ENCODE measurements at places on chromosomes 5 and 9. TPM values are rescaled to one million over a fixed set of nuclear protein-coding genes. Genes with fewer than 3 reads are reported as not detected.

Gene SNCAIP
- 5.7 TPM for total RNA-seq

Gene MAMDC2
- 4.9 TPM for total RNA-seq

Gene FANCC
- total RNA-seq = 5.4 TPM

Gene PRDM9
- total RNA-seq = not detected

Gene BNC2
- total RNA-seq = 8.9 TPM

Gene UBAC1
- 51.9 TPM for total RNA-seq

Gene ZSWIM6
- 5.7 TPM for total RNA-seq

Gene LTC4S
- not detected for total RNA-seq

Gene RASGRF2
- 38.2 TPM for total RNA-seq

Gene OR1J2
- total RNA-seq = not detected

Gene CCL27
- total RNA-seq = not detected

Gene ADAMTSL2
- not detected for total RNA-seq

Gene PCDHB12
- total RNA-seq = 0.13 TPM

Gene OR2K2
- not detected for total RNA-seq

Gene BAAT
- total RNA-seq = not detected

Gene CETN3
- 12.5 TPM for total RNA-seq

Gene CAMSAP1
- 15.8 TPM for total RNA-seq

Gene PCDHB11
- total RNA-seq = not detected

Gene PCDHB7
- 0.05 TPM for total RNA-seq

Gene ENTREP1
- total RNA-seq = 3.3 TPM

Gene TMC1
- 0.13 TPM for total RNA-seq

Gene ADGRD2
- total RNA-seq = not detected

Gene C5orf24
- total RNA-seq = 33.4 TPM

Gene PTGS1
- total RNA-seq = 1.5 TPM

Gene APBA1
- total RNA-seq = 12.9 TPM

Gene NMUR2
- total RNA-seq = not detected

Gene SPZ1
- not detected for total RNA-seq

Gene SLC36A3
- total RNA-seq = not detected

Gene ZFP37
- 0.60 TPM for total RNA-seq

Gene CTNND2
- total RNA-seq = not detected

Gene DAPK1
- 13.8 TPM for total RNA-seq

Gene SPATA31A3
- total RNA-seq = not detected

Gene NOXA1
- total RNA-seq = not detected

Gene PAEP
- not detected for total RNA-seq

Gene CTXN3
- not detected for total RNA-seq

Gene GFRA3
- not detected for total RNA-seq

Gene ZNF367
- 9.4 TPM for total RNA-seq

Gene LURAP1L
- total RNA-seq = 2.9 TPM

Gene IL7R
- 3.8 TPM for total RNA-seq

Gene ADAMTS6
- total RNA-seq = 20.6 TPM
